Stimulated activated CD4-positive, alpha-beta T cell treated with anti-CD3 and anti-CD28 coated beads, Interleukin-1b, Interleukin-23, amount 100 ng/mL, for 1 hour (primary cell): ENCODE measurements at places on chromosomes 13 and 19.

DNA sequence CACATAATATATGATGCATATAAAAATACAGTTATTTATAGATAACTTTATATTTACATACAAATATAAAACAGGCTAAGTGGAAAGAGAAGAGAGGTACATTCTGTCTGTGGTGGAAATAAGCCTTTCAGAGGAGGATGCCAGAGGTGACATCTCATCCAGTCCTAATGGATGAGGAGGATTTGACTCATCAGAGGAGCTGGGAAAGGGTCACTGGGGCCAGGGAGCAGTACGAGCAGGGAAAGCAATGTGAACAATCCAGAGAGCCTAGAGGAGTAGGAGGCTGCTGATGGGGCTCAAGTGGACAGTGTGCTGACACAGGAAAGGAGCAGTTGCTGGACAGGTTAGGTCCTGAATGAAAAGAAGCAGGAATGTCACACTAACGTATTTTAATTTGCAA lies 18.6 kb downstream of the NALCN start:
- DNase-seq = no peak

DNA sequence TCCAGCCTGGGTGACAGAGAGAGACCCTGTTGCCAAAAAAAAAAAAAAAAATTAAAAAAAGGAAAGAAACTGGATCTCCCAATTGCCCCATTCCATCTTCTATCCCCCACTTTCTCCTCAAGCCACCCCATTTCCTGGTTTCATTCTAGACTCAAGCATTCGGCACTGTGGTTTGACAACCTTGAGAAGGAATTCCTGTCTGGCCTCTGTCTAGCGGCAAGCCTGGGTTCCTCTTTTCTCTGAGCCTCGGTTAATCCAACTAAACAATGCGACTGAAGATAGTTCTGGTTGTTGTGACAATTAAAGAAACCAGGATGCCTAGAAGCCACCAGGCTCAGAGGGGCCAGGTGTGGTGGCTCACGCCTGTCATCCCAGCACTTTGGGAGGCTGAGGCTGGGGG lies 3.3 kb upstream of the C3 start:
- no peak for DNase-seq

- no peak for DNase-seq
These were observed 529.6 kb downstream of the FGF9 start for GRCh38 chr13:22200440-22200839.

- no peak for DNase-seq
These were observed 68.8 kb downstream of the LMO7 start for GRCh38 chr13:75704927-75705288.

- DNase-seq = no peak
These were observed 2.3 kb downstream of the ADGRE2 start for GRCh38 chr19:14775869-14776586.
